ENCODE measurements at places on chromosomes 5 and 9.

DNA sequence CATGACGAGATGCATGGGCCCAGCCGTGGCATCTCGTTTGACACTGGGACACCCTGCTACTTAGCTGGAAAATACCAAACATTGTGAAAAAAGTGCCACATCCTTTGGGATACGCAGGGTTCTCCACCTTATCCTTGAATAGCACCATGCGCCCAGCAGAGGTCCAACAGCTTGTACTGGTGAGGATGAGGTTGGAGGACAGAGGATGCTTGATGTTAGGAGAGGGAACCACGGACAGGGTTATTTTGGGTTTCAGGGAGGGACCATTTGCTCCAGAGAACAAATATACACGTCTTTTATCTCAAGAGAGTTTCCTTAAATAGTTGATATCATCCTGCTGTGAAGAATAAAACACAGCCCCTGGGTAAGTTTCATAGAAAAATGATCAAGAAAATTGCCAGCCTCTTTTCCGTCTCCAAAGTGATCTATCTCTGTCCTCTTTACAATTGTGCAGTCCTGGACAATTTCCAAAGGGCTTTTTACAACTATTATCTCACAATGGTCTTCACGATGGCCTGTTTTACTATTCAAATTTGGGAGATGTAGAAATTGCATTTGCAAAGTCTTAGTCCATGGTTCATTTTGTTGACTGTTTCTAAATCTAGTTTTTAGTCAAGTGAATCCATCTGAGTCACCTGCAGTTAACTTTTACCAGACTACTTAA is 19.9 kb upstream of the FRRS1L start:
- no peak for DNase-seq

- DNase-seq = no peak
Measured at GRCh38 chr9:16653491-16654399, 216.7 kb downstream of the BNC2 start.

DNA sequence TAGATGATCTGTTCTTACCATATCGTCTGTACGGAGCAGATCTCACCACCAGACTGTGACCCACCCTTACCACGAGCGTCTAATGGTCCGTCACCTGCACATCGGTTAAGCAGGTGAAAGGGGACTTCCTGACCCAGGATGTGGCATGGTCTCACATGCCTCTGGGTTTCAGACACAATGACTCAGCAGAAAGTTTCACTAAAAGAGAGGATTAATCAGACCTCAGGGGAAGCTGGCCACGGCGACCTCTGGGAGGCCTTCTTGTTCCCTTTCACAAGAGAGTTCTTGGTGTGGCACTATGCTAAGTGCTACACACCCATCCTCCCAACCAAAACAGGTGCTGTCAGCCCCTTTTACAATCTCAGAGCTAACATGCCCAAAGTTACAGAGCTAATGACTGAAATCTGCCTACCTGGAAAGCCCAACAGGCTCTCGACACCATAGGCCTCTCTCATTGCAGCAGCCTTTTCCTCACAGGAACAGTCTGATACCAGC is 41.6 kb downstream of the ADAMTS12 start:
- no peak for DNase-seq

- DNase-seq = no peak
Measured at GRCh38 chr5:58836351-58836750, 253.5 kb downstream of the RAB3C start.

- DNase-seq = no peak
Measured at GRCh38 chr5:109105631-109106267, 304.0 kb downstream of the PJA2 start.

DNA sequence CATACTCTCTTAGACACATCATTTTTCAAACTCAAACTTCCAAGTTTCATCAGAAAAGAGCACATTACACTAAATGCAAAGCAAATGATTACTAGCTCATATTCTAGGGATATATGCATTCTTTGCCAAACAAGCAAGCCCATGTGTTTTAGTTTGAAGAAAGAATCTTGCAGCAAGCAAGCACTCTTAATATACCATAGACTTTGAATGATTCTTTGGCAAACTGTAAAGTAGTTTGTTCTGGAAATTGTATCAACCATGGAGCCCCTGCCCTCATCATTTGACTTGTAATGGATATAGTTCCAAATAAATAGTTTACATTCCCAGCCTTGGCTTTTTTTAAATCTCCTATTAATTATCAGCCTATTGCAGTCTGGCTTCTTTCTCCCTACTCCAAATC is 325.2 kb downstream of the NR2F1-AS1 start:
- no peak for DNase-seq

GRCh38 chr5:134642931-134643530 is 5.6 kb upstream of the SEC24A start:
- no peak for DNase-seq

GRCh38 chr5:158200619-158201018 is 341.7 kb upstream of the CLINT1 start:
- DNase-seq = no peak

GRCh38 chr5:107796797-107797196 is 126.1 kb upstream of the EFNA5 start:
- DNase-seq = no peak

DNA sequence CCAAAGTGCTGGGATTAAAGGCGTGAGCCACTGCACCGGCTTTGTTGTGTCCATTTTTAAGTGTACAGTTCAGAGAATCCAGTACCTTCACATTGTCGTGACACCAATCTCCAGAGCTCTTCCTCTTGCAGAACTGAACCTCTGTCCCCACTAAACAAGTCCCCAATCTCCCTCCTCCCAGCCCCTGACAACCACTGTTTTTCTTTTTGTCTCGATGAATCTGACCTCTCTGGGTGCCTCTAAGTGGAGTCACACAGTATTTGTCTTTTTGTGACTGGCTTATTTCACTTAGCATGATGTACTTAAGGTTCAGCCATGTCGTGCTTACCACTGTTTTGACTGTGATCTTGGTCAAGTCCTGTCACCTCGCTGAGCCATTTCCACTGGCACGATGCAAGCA is 1.6 kb downstream of the WDR38 start:
- no peak for DNase-seq

GRCh38 chr9:93155716-93156474 is 21.8 kb upstream of the NINJ1 start:
- no peak for DNase-seq

GRCh38 chr9:37683531-37684371 is 33.0 kb downstream of the FRMPD1 start:
- no peak for DNase-seq

- no peak for DNase-seq
Measured at GRCh38 chr5:177109810-177110209, 23.1 kb downstream of the FGFR4 start.

DNA sequence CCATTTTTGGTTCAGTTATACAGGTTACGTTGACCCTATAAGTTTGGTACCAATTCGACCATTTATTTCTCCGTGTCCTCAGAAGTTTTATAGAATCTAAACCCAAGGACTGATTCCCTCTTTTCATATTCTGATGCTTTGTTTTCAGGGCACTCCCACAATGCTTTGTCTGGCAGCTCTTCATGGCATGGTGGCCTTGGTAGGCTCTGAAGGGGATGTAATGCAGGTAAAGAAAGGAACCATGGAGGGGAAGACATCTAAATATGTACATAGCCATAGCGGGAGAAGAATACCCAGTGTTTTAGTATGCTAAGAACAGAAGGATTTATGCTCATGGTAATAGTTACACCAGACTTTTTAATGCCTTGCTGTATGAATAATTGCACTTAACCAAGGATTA is 82.7 kb downstream of the HACD4 start:
- no peak for DNase-seq
